NCI-H2029 treated with DMSO at 0.1 percent for 48 hours (cell line): ENCODE measurements at places on chromosomes 12 and 14.

GRCh38 chr14:64681796-64682710 lies 22.2 kb upstream of the PLEKHG3 start:
- DNase-seq = no peak

DNA sequence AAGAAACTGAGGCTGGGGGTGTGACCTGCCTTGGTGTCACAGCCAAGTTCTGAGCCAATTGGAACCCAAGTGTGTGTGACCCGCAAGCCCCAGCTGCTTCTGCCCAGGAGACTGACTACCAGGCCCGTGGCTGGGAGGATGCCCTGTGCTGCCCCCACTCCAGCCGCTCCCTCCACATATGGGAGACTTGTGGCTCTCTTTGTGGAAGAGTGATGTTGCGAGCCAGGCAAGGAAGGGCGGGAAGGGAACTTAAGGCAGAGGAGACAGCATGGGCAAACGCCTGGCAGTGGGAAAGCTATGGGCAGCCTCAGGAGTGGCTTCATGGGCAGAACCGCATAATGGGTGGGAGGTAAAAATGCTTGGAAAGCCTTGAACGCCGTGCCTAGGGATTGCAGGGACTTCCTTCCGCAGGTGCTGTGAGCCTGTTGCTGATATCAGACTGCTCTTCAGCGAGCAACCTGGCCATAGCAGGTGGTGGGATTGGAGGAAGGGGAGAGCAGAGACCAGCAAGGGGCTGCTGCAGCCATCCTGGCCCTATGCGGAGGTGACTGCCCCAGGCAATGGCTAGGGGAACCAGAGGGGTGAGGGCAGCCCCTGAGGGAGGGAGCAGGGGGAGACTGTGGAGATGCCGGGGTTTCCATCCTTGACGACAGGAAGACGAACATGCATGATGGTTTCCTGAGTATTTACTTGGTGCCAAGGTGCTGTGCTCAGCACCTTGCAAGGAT lies 115.7 kb downstream of the LGMN start:
- no peak for DNase-seq

- DNase-seq = no peak
Observed at GRCh38 chr12:5066251-5066650, 22.6 kb downstream of the KCNA5 start.

DNA sequence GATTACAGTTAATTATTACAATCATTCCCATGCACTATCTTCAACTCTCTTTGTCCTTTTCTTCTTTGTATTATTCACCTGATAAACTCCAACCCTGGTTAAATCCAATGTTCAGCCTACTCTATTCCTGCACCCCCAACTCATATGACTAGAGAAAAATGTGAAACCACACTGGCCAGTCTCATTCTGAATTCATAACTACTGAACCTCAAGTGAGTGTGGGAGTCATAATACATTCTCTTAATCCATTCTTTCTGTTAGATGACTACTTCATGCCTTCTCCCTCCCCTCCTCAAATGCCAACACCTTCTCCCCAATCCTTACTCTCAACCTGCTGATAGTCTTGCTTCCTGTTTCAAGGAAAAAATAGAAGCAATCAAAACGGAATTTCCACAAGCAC lies 22.3 kb upstream of the ITPR2 start:
- no peak for DNase-seq

DNA sequence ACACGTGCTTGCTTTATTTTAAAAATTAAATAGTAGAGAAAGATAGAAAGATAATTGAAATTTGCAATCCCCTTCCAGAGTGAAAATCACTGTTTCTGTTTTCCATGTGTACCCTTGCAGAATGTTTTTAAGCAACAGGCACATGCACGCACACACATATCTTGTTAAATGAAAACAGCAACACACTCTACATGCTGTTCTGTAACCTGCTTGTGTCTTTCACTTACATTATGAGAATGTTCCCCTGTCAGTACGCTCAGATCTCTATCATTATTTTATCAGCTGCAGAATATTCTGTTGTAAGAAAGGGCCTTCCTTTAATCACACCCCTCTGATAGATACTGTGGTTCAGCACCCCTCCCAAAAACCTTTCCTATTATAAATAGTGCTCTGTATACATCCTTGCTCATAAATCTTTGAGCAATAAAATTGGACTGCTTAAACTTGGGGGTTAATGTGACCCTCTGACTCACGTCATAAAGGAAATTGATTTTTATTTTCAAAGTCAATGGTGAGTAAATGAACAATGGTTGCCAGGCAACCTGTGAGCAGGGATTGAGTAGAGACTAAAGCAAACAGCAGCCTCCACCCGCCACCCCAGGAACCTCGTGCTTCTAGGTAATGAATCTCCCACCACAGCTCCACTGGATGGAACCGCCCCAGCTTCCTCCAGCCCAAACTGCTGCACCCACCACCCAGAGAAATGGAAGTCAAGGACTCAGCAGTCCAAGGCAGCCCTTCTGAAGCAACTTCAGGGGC lies 31.9 kb upstream of the CHGA start:
- no peak for DNase-seq

DNA sequence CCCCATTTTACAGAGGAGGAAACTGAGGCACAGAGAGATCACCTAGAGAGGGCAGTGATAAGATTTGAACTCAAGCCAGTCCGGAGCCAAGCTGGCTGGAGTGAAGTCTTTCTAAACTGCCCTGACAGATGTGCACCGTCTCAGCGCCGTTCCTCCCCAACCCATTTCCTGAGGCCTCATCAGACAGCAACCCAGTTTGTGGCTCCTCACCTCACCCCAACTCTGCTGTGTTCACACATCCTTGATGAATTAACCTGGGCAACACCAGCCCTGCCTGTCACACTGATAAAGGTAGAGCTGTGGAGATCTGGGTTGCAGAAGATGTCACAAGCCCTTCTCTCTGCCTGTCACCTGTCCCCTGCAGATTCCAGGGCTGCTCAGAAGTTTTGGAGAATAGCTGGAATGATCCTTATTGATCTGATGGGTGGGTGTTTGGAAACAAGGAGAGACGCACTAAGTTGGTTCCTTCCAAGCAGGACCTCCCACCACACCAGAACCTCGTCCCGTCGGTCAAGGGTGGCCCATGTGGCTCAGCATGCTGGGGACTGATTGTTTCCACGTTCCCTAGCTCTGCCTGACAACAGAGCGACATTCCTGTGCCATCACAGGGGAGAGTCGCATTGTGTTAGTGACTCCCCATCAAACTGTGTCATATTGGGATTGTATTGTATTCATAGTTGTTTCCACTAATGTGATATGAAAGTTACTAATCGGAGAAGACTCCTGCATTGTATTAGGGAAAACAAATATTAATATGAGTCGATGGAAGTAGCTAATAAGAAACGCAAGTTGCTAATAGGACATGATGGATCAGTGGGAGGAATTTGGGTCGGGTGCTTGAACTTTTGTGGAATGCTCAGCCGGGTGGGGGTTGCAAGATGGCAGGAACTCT lies 200.6 kb downstream of the PHETA1 start:
- DNase-seq = no peak

DNA sequence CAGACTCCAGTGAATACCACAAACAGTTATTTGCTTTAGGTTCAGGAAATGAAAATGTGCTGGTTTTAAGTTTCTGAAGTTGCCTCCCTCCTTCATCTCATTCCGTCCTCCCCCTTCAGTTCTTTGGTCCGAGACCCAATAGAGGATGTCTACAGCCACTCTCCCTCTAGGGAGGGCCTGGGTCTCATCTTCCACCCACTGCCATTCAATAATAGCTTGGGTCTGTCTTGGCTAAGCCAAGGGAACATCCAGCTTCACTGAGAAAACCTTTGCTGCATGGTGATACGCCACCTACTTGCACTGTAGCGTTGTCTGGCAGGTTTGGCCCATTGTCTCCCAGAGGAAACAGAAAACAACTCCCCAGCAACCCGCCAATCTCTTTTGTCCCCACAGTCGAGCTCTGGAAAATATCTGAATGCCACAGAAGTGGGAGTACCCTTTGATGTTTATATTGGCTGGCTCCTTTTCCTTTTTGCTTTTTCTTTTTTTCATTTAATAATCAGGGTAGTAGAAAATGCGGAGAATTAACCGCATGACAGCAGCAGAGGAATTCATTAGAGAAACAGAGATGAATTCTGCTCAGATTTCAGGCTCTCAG lies 380.1 kb downstream of the RAD51B start:
- DNase-seq = no peak

- no peak for DNase-seq
Observed at GRCh38 chr14:32701475-32701874, 237.2 kb upstream of the NPAS3 start.

DNA sequence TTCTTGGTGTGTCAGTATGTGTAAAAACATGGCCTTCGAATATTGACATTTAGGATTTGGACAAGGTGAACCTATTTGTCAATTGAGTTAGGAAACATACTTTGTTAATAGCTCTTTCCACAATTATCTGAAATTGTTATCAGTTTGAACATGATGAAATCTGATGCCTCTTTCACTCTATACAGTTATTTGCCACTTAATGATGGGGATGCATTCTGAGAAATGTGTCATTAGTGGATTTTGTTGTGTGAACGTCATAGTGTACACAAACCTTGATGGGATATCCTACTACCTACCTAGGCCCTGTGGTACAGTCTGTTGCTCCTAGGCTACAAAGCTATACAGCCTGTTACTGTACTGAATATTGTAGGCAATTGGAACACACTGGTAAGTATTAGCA lies 4.8 kb downstream of the TULP3 start:
- no peak for DNase-seq

GRCh38 chr12:127150956-127151355 lies 1116.0 kb upstream of the TMEM132C start:
- DNase-seq = no peak

GRCh38 chr12:24770821-24771220 lies 178.1 kb downstream of the BCAT1 start:
- DNase-seq = no peak

DNA sequence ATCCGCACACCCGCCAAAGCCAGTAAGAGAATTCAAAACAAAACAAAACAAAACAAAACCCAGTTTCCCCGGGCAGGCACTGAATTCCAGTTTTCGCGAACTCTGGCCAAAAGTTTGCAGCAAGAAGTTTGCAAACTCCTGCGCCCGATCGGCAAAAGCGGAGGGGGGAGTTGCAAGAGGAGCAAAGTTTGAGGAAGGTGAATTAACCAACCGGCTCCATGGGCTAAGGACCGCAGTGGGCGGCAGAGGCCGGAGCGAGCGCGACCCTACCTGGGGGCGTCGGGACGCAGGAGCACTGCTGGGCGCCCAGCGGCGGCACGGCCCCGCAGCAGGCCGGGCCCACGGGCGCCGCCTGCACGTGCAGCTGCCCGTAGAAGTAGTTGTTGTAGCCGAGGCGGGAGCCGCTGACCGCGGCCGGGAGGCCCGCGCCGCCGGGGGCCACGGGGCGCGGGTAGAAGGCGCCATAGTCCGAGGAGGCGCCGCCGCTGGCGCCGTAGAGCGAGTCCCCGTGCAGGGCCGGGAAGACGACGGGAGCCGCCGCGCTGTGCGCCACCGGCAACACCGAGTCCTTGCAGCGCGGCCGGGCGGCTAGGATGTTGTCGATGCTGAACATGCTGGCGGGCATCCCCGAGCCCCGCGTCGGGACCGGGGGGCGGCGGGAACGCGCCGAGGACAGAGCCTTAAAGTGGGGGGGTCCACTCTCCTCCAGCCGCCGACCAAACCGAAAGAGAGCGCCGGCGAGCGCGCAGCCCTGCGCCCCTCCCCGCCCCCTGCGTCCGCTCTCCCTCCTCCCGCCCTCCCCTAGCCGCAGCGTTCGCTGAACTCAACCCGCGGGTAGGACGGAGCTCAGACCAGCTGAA lies at the start of gene GSC:
GSC (minus strand) TSS at position 723 of the 860 bp plus-strand sequence; CDS start at position 625, 98 bp downstream.
- no peak for DNase-seq

GRCh38 chr12:120468821-120469449 lies 613 bp downstream of the SRSF9 start:
- no peak for DNase-seq

DNA sequence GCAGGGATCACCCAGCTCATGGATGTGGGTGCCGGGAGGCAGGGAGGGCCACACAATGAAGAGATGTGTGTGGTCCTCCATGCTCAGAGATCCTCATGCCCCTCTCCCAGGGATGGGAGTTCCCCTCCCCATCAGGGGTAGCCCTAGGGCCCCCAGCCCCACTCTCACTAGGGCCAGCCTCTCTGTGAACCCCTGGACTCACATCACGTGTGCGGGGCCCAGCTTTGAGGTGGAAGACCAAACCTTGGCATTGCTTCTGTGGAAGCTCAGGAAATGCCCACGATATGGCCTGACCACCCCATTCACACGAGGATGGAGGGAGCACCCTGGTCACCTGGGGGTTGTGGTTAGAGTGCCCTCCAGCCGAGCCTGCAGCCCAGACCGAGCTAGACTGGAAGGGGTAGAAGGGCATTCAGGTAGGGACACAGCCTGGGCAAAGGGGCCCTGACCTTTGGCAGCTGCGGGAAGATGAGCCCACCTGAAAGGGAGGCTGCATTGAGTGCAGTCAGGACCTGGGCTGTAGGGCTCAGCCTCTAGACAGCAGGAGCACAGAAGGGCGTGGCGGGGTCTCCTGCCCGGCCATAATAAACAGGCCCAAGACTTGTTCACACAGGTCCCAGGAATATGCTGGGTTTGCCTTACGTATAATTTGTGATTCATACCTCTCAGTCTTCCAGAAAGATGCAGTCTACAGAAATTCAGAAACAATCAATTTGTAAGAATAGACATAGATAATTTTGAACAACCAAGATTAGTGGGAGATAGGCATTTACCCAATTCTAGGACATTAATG lies 34.8 kb upstream of the RCOR1 start:
- DNase-seq = no peak

DNA sequence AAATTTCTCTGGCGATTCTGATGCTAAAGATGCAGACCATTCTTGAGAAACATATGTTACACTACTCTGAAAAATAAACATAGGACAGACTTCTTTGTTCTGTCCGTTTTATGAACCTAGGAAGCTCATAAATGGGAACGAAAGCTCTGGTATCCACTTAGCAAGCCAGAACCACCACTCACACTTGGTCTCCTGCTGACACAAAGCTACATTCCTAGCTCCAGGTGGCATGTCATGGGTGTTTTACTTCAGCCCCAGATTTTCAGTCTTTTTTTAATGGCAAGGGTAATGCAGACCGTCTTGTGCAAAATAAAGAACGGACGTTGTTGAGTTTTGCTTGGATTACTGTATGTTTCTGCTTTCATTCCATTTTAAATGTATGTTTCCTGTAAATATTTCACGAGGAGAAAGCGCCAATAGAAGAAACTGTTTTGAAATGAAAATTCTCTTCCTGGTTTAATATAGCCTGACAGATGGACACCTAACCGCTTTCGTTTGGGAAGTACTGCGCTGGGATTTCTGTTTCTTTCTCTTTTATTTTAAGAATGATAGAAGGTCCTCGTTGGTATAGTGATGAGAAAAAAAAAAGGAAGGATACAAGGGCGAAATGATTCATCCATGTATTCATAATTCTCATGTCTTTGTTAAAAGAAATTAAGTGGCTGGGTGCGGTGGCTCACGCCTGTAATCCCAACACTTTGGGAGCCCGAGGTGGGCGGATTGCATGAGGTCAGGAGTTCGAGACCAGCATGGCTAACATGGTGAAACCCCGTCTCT lies 871 bp upstream of the COQ5 start:
- DNase-seq = peak; percentile 77
